ENCODE measurements at places on chromosomes 12 and 14. TPM values are rescaled to one million over a fixed set of nuclear protein-coding genes. Genes with fewer than 3 reads are reported as not detected.

The PRPH gene
- not detected for polyA plus RNA-seq

The PTPRR gene
- polyA plus RNA-seq = not detected

The CFAP251 gene
- 0.03 TPM for polyA plus RNA-seq

The MGP gene
- 0.14 TPM for polyA plus RNA-seq

The ZC2HC1C gene
- polyA plus RNA-seq = 0.69 TPM

The KRT1 gene
- not detected for polyA plus RNA-seq

The PRB2 gene
- polyA plus RNA-seq = not detected

The ARHGEF25 gene
- polyA plus RNA-seq = not detected

The SLC10A1 gene
- polyA plus RNA-seq = not detected

The MORN3 gene
- polyA plus RNA-seq = 1.8 TPM

The INHBC gene
- polyA plus RNA-seq = not detected

The C12orf60 gene
- polyA plus RNA-seq = 0.98 TPM

The PLEKHG7 gene
- not detected for polyA plus RNA-seq

The NPFF gene
- polyA plus RNA-seq = not detected

The POTEM gene
- polyA plus RNA-seq = not detected

The OLR1 gene
- not detected for polyA plus RNA-seq

The LIN7A gene
- not detected for polyA plus RNA-seq

The CCER1 gene
- not detected for polyA plus RNA-seq

The TXNRD1 gene
- polyA plus RNA-seq = 29.6 TPM

The WNT5B gene
- not detected for polyA plus RNA-seq

The SERPINA9 gene
- polyA plus RNA-seq = not detected

The PTPRO gene
- polyA plus RNA-seq = 0.80 TPM

The EIF2S3B gene
- 0.30 TPM for polyA plus RNA-seq

The MIP gene
- polyA plus RNA-seq = not detected

The KCNC2 gene
- polyA plus RNA-seq = not detected

The NEUROD4 gene
- polyA plus RNA-seq = not detected
